ENCODE measurements at places on chromosomes 1 and 21. TPM values are rescaled to one million over a fixed set of nuclear protein-coding genes. Genes with fewer than 3 reads are reported as not detected.

- H3K4me1 ChIP-seq: no peaks in the 10 kb centered on the region
- no peak overlapping the region for H3K4me3 ChIP-seq
- H3K36me3 ChIP-seq: no peaks in the 10 kb centered on the region
- H3K27ac ChIP-seq: no peak overlapping the region
These were observed 10.6 kb upstream of the KCNE2 start for GRCh38 chr21:34353182-34353581.

- H3K36me3 ChIP-seq: peaks cover 56% of the 10 kb centered on the region
- H3K4me1 ChIP-seq: no peaks in the 10 kb centered on the region
- H3K4me3 ChIP-seq: no peak overlapping the region
- DNase-seq: no peak
- H3K27me3 ChIP-seq: no peaks in the 10 kb centered on the region
These were observed 12.1 kb downstream of the ATP5PF start for GRCh38 chr21:25722631-25723030.

GRCh38 chr21:27371975-27372331 lies 405.1 kb upstream of the ADAMTS5 start:
- no peak for DNase-seq
- H3K4me3 ChIP-seq: no peak overlapping the region
- H3K27ac ChIP-seq: no peak overlapping the region
- no peaks in the 10 kb centered on the region for H3K27me3 ChIP-seq
- H3K36me3 ChIP-seq: no peaks in the 10 kb centered on the region

DNA sequence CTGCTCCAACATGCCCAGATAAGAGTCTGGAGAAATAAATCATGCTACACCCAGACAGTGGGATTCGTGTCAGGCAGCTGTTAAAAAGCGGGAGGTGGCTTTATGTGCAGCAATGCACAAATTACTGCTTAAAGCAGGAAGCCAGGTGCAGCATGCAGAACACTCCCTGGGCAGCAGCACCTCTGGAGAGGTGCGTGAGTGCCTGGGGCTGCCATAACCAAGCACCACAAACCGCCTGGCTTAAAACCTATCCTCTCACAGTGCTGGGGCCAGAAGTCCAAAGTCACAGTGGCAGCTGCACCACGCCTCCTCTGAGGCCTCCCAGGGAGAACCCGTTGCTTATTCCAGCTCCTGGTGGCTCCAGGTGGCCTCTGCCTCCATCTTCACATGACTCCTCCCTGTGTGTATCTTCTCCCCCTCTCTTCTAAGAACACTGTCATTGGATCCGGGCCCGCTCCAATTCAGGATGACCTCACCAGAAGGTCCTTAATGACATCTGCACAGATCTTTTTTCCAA lies 115.6 kb downstream of the SIK1 start:
- DNase-seq: no peak
- H3K36me3 ChIP-seq: no peaks in the 10 kb centered on the region
- H3K27me3 ChIP-seq: peaks cover 43% of the 10 kb centered on the region

GRCh38 chr1:156586892-156587477 lies 4.6 kb upstream of the NAXE start:
- H3K4me1 ChIP-seq: peaks cover 31% of the 10 kb centered on the region
- H3K36me3 ChIP-seq: peaks cover 3% of the 10 kb centered on the region
- no peak overlapping the region for H3K4me3 ChIP-seq

DNA sequence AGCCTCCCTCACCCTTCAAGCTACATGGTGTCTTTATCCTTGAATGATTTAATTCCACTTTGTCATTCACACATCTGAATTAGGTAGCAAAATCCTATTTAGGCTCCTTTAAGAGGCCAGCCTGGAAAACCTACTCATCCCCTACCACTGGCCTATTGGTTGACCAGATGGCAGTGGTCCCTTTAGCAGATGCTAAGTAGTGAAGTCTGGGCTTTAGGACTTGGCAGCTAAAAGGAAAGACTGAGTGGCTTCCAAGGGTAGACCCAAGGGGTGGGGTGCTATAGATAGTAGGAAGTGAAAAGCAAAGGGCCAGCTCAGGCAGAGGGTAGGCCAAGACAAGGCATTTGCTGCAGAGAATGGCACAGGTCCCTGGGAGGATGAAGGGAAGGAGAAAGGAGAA lies 46.6 kb downstream of the KCNJ6 start:
- H3K27ac ChIP-seq: no peak overlapping the region
- H3K27me3 ChIP-seq: peaks cover 6% of the 10 kb centered on the region
- no peaks in the 10 kb centered on the region for H3K36me3 ChIP-seq
- no peak overlapping the region for H3K4me3 ChIP-seq

DNA sequence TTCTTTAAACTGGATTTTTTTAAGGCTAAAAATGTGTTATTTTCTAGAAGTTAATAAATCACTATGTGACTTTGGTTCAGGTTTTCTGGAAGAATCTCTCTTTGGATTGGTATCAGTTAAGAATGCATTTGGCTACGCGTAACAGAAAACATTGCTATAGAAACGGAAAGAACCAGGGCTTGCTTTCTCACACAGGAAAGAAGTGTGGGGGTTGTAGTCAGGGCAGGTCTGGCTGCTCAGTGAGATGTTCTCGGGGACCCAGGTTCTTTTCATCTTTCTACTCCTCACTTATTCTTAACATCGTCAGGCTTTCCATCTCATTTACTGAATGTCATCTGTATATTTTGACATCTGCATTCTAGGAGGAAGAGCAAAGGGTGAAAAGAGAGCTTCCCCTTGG lies 191.4 kb downstream of the ZBTB18 start:
- no peak overlapping the region for H3K4me3 ChIP-seq
- no peaks in the 10 kb centered on the region for H3K36me3 ChIP-seq
- no peak overlapping the region for H3K27ac ChIP-seq

DNA sequence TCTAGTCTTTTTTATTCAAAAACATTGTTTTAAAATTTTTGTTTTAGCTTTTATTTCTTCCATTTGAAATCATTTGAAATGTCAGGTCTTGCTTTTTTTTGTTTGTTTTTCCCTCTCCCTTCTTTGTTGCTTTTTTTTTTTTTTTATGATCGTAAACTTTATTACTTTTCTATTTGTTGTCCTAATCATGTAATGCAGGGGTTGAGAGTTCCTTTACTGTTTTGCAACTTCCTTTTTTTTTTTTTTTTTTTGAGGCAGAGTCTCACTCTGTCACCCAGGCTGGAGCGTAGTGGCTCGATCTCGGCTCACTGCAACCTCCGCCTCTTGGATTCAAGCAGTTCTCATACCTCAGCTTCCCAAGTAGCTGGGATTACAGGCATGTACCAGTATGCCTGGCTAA lies 24.8 kb downstream of the IVNS1ABP start:
- H3K27me3 ChIP-seq: no peaks in the 10 kb centered on the region
- H3K4me1 ChIP-seq: peaks cover 5% of the 10 kb centered on the region
- H3K36me3 ChIP-seq: peaks cover 13% of the 10 kb centered on the region
- no peak for DNase-seq

GRCh38 chr1:9194024-9194423 lies 40.5 kb upstream of the H6PD start:
- DNase-seq: no peak
- H3K4me3 ChIP-seq: no peak overlapping the region
- no peaks in the 10 kb centered on the region for H3K36me3 ChIP-seq
- peaks cover 2% of the 10 kb centered on the region for H3K27me3 ChIP-seq
- H3K27ac ChIP-seq: no peak overlapping the region

GRCh38 chr1:211541720-211542477 lies 37.1 kb downstream of the SLC30A1 start:
- no peak overlapping the region for H3K4me3 ChIP-seq
- no peak overlapping the region for H3K27ac ChIP-seq
- DNase-seq: no peak

DNA sequence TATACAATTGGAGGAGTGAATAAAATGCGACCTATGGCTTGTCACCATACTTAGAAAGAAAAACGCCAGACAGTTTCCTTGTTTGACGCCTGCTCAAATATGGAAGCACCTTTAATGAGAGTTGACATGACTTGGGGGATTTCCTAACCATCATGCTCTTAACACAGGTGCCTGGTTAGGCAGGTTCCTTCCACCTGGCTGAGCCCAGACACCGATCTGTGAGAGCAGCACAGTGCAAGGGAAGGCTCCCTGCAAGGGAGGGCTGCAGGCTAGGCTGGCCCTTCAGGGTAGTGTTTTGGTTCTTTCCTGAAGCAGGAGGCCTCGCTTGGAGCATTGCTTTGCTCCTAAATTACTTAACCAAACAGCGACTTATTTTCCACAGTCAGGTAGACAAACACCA lies 24.6 kb upstream of the KLHDC8A start:
- H3K36me3 ChIP-seq: no peaks in the 10 kb centered on the region
- DNase-seq: no peak
- peaks cover 2% of the 10 kb centered on the region for H3K27me3 ChIP-seq
- H3K27ac ChIP-seq: no peak overlapping the region
- H3K4me3 ChIP-seq: no peak overlapping the region

DNA sequence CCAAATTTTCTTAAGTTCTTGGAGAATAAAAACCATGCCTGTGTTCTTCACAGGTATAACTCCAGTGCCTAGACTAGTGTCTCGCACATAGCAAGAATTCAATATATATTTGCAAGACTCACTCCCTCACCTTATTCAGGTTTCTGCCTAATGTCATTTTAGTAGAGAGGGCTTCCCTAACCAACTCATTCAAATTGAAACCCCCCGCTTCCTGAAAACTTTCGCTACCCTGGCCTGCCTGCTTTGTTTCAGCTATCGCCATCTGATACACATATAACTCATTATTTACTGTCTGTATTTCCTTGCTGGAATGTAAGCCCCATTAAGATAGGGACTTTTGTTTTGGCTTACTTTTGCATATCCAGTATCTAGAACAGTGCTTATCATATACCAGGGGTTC lies 8.6 kb downstream of the YARS1 start:
- no peak overlapping the region for H3K27ac ChIP-seq

GRCh38 chr1:204408074-204408507 lies 3.5 kb downstream of the PPP1R15B start:
- H3K27ac ChIP-seq: peak overlapping the region; percentile 100
- peaks cover 12% of the 10 kb centered on the region for H3K4me1 ChIP-seq
- no peaks in the 10 kb centered on the region for H3K27me3 ChIP-seq
- peaks cover 32% of the 10 kb centered on the region for H3K36me3 ChIP-seq

DNA sequence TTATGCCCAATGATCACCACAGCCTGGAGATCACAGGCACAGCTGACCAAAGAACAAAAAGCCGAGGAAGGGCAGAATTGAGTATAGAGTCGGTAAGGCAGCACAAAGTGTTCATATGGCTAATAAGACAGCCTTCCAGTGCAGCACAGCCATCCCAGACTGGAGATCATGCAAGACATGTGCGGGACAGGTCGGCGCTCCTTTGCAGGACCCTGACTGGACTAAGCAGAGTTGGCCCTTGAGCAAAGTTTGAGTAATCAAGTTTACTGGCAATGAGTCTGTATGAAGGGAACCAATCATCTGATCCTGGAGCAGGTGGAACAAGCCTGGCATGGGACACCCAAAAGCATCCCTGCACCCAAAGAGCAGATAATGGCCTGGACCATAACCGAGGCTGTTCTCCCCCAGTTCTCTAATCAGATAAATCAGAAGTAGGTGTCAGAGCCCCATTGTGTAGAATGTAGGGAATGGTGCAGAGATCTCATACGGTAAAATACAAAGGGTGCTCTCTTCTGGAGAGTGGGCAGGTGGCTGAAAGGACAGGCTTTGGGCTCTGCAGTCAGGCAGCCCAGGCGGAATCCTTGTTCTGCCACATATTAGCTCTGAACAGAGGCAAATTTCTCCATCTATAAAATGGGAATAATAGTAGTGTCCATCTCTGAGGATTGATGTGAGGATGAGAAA lies 10.7 kb upstream of the DNASE2B start:
- no peak for DNase-seq
- no peak overlapping the region for H3K27ac ChIP-seq
- H3K4me3 ChIP-seq: no peak overlapping the region

DNA sequence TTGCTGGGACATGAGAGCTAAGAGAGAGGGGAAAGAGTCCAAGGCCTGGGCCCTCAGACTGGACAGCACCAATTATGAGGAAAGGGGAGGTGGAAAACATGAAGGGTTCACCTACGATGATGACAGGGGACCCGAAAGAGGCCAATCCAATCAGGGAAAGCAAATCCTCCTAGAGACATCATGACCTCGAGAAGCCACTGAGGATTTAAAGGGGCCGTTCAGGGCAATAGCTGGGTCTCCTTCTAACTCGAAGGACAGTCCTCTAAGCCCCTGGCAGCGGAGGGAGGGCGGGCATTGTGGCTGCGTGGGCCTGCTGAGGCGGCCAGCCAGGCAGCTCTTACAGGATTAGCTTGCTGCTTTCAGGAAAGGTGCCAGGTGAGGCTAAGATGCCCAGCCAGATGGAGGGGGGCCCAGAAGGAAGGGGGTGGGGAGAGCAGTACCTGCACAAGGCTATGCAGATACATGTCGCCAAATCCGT lies 7.4 kb downstream of the MEF2D start:
- H3K27me3 ChIP-seq: no peaks in the 10 kb centered on the region
- H3K4me1 ChIP-seq: peaks cover 100% of the 10 kb centered on the region
- no peak overlapping the region for H3K4me3 ChIP-seq

DNA sequence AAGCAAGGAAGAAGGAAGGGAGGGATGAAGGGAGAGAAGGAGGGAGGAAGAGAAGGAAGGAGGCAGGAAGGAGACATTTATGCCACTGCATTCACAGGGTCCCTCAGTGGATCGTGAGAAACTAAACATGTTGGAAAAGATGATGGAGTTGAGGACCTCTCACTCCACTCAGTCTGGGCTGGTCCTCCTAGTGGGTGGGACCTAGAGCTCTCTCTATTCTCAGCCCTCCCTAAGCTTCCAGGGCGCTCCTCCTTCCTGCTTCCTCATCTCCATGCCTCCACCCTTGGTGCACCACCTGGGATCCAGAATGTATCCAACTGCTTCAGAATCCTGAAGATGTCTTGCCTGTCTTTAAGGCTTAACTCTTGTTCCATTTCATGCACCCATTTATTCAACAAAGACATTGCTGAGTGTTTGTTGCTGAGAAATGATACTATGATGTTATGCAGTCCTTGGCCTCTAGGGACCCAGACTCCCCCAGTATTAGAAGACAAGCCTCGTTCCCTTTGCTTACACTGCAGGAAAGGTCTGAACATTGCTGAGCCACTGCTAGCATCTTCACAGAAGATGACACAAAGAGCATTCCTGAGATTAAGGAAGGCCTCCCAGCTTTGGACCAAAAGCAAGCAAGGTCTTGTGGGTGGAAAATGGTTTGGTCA lies 88.5 kb downstream of the BEND5 start:
- H3K4me3 ChIP-seq: no peak overlapping the region
- peaks cover 2% of the 10 kb centered on the region for H3K27me3 ChIP-seq
- no peak for DNase-seq
- H3K27ac ChIP-seq: no peak overlapping the region

DNA sequence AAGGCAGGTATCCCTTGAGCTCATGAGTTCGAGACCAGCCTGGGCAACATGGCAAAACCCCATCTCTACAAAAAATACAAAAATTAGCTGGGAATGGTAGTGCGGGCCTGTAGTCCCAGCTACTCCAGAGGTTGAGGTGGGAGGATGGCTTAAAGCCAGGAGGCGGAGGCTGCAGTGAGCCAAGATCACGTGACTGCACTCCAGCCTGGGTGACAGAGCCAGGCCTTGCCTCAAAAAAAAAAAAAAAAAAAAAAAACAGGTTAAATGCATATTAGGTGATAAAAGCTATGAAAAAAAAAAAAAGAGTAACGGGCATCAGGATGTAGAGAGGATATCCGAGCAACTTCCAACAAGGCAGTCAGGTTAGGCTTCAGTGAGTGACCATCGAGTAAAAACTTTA lies 2.8 kb upstream of the SRRM1 start:
- peaks cover 21% of the 10 kb centered on the region for H3K4me1 ChIP-seq
- no peak overlapping the region for H3K4me3 ChIP-seq
- no peaks in the 10 kb centered on the region for H3K27me3 ChIP-seq

The RGS7 gene
- not detected for total RNA-seq

The SLC25A34 gene
- 1.8 TPM for total RNA-seq

The PRRX1 gene
- total RNA-seq: 0.41 TPM

The BCAR3 gene
- total RNA-seq: 1.4 TPM

The CD5L gene
- not detected for total RNA-seq

The LIPI gene
- total RNA-seq: not detected

The IGSF9 gene
- total RNA-seq: 0.16 TPM

The RUNX3 gene
- 146 TPM for total RNA-seq
